HFF-Myc (cell line): ENCODE measurements at places on chromosomes 13 and 19.

GRCh38 chr13:79990048-79990447 is 350.9 kb downstream of the SPRY2 start:
- no peak for DNase-seq

GRCh38 chr13:109151696-109152095 is 522.3 kb downstream of the MYO16 start:
- no peak for DNase-seq

GRCh38 chr19:30879225-30879624 is 470.0 kb downstream of the TSHZ3 start:
- DNase-seq: no peak

GRCh38 chr19:9672893-9673292 is 2.0 kb downstream of the ZNF562 start:
- DNase-seq: no peak

GRCh38 chr13:55664178-55664577 is 1476.5 kb upstream of the PRR20A start:
- DNase-seq: no peak

DNA sequence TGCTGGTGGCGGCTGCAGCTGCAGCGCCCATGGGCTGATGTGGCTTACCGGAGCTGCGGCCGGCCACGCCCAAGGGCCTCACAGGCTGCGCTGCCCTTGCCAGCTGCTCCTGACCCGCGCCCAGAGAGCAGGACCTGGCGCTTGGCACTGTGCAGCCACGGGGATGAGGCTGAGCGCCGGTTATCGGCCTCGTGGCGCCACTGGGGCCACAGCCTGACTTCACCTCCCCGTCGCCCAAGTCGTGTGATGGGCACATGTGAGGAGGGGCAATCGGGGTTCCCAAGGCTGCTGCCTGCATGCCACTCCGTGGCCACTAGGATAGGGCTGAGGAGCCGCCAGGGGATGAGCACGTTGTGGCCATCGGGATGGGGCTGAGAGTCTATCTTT is 77.2 kb upstream of the PABPC3 start:
- DNase-seq: no peak

- no peak for DNase-seq
Measured at GRCh38 chr13:39318161-39318560, 279.9 kb downstream of the NHLRC3 start.

- no peak for DNase-seq
Measured at GRCh38 chr19:39936020-39936419, 1.6 kb upstream of the FCGBP start.

DNA sequence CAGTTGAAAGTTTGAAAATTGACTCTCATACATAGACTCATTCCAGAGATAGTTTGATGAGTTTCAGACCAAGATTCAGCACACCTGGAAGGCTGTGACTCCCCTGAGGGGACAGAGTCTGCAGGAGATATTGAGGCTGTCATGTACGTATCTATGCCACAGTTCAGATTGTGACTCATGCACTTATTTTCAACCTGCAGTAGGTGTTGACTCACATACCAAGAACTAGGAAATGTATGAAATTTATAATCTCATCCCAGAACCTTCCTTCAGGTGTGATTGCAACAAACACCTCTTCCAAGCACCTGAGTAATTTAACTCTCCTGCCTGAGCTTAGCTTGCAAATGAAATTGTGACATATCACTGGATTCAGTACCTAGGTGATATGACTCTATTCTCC is 64.4 kb upstream of the ZNF43 start:
- DNase-seq: no peak

DNA sequence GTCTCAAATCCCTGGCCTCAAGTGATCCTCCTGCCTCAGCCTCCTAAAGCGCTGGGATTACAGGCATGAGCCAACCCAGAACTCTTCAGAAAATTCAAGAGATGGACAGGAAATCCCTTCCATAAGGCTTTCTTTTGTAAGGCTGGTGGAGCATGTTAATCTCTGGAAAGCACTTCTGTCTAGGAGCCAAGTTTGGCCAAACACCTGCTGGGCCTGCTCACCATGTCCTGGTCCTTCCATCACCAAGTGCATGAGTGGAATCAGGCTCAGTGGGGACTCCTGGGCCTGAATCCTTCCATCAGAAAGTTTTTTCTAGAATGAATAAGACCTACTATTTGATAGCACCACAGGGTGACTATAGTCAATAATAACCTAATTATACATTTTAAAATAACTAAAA is 148.0 kb downstream of the DCLK1 start:
- no peak for DNase-seq

DNA sequence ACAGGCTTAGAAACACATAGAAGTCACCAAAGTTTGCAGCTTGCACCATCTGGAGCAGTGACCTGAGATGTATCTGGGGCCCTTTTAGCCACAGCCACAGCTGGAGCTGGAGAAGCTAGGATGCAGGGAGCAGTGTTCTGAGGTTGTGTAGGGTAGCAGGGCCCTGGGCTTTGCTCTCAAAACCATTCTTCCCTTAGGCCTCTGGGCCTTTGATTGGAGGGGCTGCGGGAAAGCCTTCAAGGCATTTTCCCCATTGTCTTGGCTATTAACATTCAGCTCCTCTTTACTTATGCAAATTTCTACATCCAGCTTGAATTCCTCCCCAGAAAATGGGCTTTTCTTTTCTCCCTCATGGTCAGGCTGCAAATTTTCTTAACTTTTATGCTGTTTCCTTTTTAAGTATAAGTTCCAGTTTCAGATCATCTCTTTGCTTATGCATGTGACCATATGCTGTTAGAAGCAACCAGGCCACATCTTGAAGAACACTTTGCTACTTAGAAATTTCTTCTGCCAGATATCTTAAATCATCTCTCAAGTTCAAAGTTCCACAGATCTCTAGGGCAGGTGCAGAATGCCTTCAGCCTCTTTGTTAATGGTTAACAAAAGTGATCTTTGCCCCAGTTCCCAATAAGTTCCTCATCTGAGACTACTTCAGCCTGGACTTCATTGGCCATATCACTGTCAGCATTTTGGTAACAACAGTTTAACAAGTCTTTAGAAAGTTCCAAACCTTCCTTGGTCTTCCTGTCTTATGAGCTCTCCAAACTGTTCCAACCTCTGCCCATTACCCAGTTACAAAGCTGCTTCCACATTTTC is 48.5 kb downstream of the NBEA start:
- DNase-seq: no peak

DNA sequence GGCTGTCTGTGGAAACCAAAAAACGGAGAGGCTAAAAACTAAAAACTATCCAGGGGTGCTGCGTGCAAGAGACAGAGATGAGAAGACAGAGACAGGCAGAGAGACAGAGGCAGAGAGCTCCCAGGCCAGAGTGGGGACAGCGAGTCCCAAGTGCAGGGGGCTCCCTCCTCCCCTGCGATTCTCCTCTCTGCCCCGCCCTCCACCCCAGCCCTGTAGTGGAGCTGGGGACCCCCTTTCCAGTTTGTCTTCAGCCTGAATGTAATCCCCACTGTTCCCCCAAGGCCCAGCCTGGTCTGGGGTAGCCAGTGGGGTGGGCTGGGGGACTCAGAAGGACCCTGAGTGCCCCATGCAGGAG is 2.0 kb downstream of the NFIC start:
- no peak for DNase-seq

GRCh38 chr13:111153279-111153976 is 38.3 kb downstream of the ARHGEF7 start:
- DNase-seq: peak; percentile 45

- no peak for DNase-seq
Measured at GRCh38 chr19:1799695-1800342, 12.3 kb downstream of the ATP8B3 start.

- DNase-seq: no peak
Measured at GRCh38 chr13:93861818-93862217, 617.7 kb downstream of the DCT start.

GRCh38 chr13:101210774-101211173 is 205.5 kb downstream of the NALCN start:
- no peak for DNase-seq
